ENCODE measurements at places on chromosomes 7 and 10.

- no peak for DNase-seq
Observed at GRCh38 chr7:134234216-134234615, 82.5 kb downstream of the SLC35B4 start.

GRCh38 chr10:11896549-11897200, 73.5 kb downstream of the PROSER2 start:
- no peak for DNase-seq

DNA sequence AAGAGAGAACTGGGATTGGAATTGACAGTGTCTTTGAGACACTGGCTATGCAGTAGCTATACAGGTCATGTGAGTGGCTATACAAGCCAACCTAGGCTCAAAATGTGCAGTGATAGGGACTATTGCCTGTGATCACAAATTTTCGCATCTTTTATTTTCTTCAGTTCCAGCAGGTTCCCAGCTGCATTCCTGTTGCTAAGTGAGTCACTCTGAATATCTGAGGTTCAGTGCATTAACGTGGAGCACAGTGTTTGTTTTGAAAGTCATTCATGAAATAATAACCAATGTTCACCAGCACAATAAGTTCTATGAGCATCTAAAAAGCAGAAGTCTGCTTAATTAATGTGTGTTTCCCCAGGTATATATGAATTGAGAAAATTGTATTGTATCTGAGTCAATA, 1236.0 kb upstream of the CELF2 start:
- no peak for DNase-seq

- DNase-seq, result no peak
Observed at GRCh38 chr10:94349327-94349726, 13.4 kb downstream of the NOC3L start.

DNA sequence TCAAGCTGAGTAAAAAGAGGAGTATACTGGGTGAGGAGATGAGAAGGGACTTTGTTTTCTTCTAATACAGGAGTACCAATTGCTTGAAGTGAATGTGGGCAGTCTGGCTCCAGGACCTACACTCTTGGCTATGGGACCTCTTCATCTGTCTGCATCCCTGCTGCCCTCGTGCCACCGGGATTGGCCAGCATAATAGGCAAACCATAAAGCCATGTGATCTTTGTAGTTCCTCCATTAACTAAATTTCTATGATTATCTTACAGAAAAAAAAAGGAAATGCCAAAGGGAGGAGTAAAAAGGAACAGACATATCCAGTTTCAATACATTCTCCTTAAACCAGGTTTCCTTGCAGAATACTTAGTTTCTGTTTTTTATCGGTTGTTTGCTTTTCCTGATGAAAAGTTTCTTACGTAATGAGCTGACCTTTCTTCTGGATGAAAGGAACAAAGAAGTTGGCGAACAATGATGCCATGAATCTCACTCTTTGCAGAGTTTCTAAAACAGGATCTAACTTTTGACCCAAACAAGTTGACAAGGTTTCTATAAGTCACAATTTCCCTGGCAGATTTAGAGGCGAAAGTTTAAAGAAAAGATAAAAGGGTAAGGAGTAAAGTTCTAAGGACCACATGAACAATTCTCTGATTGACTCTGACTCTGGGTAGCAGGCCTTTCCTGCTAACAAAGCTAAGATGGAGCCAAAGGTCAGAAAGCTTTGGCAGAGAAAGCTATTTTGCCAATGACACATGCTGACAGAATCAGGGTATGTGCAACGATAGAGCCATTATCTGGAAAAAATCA, 54.1 kb downstream of the LAMB1 start:
- DNase-seq, result no peak

DNA sequence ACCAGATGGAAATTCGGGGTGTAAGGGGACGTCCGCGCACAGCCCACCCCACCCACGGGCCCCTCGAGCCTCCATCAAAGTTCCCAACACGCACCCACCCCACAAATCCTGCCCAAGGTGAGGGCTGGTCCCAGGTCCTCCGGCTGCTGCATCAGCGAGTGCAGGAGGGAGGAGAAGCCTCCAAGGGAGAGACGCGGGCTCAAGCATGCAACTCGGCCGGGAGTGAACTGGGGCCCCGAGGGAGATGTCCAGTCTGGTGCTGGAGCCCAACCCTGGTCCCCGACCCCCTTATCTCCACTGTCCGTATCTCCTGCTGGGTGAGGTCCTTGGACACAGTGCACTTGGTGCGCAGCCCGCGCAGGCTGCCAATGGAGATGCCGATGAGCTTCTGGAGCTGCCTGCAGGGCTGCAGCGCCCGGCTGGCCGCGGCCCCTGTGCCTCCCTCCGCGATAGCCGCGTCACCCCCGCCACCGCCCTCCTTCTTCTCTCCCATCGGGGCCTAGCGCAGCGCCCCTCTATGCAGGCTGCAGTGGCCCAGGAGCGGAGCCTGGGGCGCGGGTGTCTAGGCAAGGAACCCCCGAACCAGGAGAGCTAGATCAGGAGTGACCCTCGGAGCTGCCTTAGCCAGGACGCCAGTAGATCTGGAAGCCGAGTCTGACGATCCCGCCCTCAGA, 489.2 kb downstream of the ZNF33B start:
- DNase-seq, result no peak

GRCh38 chr7:115689941-115690340, 340.6 kb downstream of the TFEC start:
- no peak for DNase-seq

DNA sequence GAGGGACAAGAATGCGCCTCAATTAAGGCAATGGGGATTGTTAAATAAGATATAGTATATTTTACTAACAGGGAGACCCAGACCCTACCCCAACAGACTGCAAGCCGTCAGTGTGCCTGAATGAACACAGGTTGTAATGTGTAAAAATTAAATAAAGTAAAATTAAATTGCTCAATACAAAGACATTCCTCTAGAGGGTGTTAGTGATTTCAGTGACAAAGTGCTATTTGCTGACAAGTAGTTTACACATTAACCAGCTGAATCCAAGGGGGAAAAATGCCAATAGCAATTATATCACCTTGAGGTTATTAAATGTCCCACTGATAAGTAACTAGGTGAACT, 110.5 kb downstream of the EBF3 start:
- no peak for DNase-seq

GRCh38 chr7:95649546-95649945, 53.2 kb upstream of the PDK4 start:
- no peak for DNase-seq

GRCh38 chr10:37448161-37448560, 322.8 kb downstream of the ANKRD30A start:
- DNase-seq, result no peak

- DNase-seq, result no peak
Observed at GRCh38 chr10:16644146-16644545, 122.5 kb upstream of the C1QL3 start.

GRCh38 chr10:94571081-94571480, 25.5 kb downstream of the HELLS start:
- DNase-seq, result no peak

DNA sequence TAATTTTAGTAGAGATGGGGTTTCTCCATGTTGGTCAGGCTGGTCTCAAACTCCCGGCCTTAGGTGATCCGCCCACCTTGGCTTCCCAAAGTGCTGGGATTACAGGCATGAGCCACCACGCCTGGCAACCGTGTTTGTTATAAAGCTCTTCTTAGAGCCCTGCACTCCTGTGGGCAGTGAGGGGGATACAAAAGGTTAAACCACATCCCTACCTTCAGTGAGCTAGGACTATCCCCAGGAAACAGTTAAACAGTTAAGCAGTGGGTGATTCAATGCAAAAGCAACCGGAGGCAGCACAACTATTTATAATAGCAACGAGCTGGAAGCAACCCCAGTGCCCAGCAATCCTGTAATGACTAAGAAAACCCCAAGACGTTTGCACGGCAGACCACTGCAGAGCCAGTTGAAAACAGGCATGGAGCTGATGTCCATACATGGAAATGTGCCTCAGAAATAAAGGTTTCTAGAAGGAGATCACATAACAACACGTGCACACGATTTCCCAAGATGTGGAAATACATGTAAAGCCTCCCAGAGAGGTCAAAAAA, 107.2 kb upstream of the LYZL2 start:
- no peak for DNase-seq

- DNase-seq, result no peak
Observed at GRCh38 chr10:507908-508444, 181.5 kb downstream of the DIP2C start.

DNA sequence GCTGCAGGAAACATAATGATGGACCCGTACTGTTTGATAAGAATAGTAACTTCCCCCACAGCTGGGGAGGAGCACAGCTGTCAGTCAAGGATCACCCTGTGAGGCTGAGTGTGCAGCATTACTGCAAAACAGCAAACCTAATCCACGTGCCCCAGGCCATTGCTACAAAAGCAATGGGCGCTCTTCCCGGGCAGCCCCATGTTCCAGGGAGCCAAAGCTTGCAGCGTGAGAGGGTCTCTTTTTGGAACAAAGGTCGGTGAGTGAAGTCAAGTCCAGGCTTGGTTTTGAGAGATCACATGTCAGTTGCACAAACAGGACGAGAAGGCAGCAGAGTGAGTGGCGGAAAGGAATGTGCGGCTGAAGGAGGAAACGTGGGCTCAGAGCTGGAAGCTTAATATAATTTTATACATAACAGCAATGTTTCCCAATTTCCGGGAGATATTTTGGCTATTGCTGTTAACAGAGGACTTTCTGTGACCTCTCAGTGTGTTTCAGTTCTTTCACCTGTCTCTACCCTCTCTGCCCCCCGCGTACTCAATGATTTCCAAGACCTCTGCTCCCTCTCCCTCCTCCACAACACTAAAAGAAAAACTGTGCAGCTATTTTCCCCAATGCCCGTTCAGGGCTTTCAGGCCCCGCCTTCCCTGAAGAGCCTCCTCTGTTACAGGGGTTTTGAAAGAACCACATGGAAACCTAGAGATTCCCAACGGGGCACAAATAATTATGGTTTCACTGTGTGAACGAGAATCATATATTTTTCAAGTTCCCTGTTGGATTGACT, 128.9 kb downstream of the MTPAP start:
- no peak for DNase-seq

DNA sequence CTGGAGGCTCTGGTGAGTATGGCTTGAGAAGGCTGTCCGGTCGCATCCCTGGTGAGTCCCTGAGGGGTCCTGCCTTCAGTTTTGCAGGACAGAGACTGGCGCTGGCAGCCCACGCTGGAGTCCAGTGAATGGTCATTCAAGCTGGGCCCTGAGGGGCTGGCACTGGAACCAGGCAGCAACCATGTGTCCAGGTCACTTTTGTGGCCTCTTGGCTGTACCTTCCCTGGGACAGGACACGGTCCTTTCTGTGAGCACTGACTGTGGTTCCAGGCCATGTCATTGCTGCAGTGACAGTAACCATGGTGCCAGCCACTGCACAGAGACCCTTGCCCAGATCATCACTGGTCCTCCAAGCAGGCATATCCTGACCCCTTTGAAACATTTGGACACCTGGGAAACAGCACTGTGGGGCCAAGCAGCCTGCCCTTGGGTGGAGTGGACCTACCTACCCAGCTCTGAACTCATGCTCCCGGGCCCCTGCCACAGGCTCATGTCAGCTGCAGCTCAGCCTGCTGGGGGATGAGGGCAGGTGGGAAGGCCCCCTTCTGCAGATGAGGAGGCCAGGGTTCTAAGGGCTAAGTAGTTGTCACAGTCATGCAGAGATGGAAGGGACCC, 72.1 kb downstream of the ADCY1 start:
- no peak for DNase-seq
